ENCODE measurements at places on chromosomes 3 and 15.

GRCh38 chr3:16318176-16318575, 53.2 kb downstream of the OXNAD1 start:
- DNase-seq = no peak

DNA sequence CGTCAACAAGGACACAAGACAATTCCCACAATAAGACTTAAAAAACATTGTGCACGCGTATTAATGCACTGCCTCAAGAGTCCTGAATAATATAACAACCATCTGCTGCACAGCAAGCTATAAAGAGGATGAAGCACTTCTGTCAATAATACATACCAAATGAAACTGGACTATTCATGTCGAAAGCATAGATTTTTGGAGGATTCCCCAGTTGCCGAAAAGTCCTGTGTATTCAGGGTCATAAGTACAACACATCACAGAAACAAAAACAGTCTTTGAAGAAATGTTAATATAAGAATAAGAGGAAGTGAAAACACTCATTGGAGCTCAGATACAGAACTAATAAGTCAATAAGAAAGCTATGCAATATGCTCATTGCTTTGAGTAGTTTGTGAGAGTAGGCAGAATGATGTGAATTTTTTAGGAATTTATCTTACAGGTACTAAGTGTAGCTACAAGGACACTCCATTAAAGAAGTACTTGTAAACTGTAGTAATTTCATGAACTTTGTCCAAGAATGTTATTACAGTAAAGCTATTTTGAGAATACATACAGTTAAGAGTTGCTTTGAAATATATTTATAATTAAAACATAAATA, 31.6 kb downstream of the CBLB start:
- DNase-seq = no peak

DNA sequence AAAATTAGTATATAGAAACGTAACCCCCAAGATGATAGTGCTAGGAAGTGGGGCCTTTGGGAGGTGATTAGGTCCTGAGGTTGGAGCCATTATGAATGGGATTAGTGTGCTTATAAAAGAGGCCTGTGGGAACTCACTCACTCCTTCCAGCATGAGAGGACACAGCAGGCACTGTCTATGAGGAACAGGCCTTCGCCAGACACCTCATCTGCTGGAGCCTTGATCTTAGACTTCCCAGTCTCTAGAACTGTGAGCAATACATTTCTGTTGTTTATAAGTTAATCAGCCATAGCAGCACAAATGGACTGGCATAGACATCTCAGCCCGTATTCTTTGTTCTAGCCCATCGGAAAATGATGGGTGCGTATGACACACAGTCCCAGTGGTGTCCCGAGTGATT, 152.3 kb downstream of the GABRG3 start:
- no peak for DNase-seq

GRCh38 chr15:96335411-96336024, 5.0 kb downstream of the NR2F2 start:
- DNase-seq = no peak

DNA sequence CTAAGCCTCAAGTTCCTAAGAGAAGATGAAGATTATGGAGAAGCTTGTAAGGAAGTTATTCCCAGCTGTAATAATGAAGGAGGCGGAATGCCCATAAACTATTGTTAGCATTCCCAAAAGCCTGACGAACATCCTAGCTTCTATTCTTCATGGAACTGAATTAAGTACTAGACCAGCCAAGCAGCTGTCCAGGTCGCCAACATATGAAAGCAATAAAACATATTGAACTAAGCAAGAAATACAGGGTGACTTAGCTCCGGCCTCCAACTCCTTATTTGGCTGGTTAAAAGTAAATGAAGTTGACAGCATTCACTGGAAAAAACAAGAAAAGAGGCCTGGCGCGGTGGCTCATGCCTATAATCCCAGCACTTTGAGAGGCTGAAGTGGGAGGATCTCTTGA, 174.0 kb upstream of the TPM1 start:
- DNase-seq = no peak

GRCh38 chr3:119871571-119871970, 89.7 kb downstream of the NR1I2 start:
- no peak for DNase-seq

GRCh38 chr15:95989392-95989791, 341.1 kb upstream of the NR2F2 start:
- no peak for DNase-seq

GRCh38 chr3:30470496-30470895, 135.9 kb upstream of the TGFBR2 start:
- DNase-seq = no peak

GRCh38 chr3:77699125-77699691, 659.3 kb downstream of the ROBO2 start:
- no peak for DNase-seq

GRCh38 chr3:79361748-79362378, 405.9 kb downstream of the ROBO1 start:
- DNase-seq = no peak

DNA sequence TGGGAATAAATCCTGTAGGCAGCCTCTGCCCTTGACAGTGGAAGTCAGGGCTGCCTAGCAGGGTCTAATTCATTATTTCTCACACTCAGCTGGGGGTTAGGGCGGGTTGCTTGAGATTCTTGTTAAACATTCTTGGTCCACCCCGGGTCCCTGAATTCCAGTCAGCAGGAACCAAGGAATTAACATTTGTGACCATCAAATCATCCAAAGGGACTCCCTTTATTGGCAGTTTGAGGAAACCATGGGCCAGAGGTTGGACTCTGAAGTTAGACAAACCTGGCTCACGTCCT, 122.8 kb downstream of the EEFSEC start:
- DNase-seq = no peak

- no peak for DNase-seq
These were observed 77.7 kb upstream of the NR2E3 start for GRCh38 chr15:71732636-71733035.

DNA sequence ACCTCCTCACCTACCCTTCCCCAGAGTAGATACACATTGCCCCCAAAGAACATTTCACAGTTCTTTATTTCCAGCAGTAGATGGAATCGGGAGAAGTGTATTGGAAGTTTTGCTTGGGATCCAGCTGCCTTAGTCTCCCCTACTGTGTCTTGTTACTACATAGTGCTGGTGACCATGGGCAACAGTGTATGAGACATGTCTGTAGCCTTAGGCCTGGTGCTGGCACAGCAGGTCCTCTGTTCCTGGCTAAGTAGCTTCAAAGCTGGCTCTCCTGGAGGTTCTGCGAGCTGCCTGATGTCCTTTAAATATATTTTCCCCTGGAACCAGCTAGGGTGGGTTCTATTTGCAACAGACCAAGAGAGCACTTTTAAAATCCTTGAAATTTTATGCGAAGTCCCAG, 174.7 kb downstream of the THSD4 start:
- DNase-seq = no peak

DNA sequence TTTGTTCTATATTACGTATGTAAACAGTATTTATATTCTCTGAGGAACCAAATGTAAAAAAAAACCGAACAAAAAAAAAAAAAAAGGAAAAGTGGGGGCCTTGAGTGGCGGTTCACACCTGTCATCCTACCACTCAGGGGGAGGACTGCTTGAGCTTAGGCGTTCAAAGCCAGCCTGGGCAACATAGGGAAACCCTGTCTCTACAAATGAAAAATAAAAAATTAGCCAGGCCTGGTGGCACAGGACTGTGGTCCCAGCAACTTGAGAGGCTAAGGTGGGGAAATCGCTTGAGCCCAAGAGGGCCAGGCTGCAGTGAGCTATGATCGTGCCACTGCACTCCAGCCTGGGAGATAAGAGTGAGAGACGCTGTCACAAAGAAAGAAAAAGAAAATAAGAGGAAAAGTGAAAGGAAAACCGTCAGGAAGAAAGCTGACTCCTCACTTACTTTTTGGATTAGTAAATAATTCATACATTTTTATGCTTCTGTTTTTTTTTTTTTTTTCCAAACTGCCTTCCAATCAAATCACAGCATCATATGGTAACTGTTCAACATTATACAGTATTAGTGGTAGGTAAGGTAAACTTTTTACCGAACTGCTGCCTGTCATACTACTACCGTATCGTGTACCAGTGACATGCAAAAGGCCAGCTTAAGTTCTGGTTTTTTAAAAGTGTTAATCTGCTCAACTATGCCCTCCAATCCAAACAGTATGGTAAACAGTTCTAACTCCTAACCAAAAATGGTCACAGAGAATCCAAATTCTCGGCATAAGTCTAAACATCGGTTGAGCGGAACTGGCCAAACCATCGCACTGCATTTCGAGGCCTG, 1.2 kb downstream of the PHC3 start:
- no peak for DNase-seq

GRCh38 chr3:94063496-94064119, 747 bp downstream of the NSUN3 start:
- no peak for DNase-seq

DNA sequence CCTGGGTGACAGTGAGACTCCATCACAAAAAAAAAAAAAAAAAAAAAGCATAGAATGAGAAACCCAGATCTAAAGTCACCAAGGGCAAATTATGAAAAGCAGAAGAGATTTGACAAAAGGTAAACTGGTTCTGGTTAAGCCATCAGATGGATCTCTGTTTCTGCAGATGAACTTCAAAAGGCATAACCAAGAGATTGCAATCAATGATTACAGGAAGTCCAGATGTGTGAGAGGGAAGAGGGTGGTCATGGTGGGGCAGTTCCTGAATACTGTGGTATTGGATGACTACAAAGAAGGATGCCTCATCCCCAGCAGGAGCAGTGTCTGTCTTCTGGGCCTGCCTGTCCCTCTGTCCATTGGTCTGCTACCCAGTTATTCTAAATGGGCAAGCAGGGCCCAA, 3.8 kb downstream of the P4HTM start:
- no peak for DNase-seq

GRCh38 chr15:33201491-33202231, 7.1 kb upstream of the FMN1 start:
- DNase-seq = no peak

GRCh38 chr3:69628951-69629350, 110.3 kb upstream of the MITF start:
- DNase-seq = no peak

GRCh38 chr3:137766041-137766875, 2.1 kb downstream of the SOX14 start:
- no peak for DNase-seq

- DNase-seq = no peak
These were observed 9.4 kb upstream of the COPG1 start for GRCh38 chr3:129239991-129240390.

DNA sequence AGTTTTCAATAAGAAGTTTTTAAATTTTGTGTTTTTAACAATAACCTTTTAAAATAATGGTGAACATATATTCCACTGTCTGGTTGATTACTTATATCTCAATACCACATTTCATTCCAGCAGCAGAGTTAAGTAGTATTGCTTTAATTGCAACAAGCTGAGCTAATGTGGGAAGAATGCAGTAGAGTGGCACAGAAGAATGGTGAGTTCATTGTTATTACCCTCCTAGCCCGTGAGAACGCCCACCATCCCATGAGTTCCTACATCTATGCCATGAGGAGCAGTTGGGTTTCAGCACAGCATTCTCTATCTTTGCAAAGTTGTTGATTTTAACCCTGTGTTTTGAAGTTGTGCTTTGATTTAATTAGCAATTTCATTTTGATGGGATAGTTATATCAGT, 17.8 kb upstream of the NR2E3 start:
- no peak for DNase-seq

GRCh38 chr3:134754768-134755559, 40.1 kb upstream of the EPHB1 start:
- no peak for DNase-seq

- no peak for DNase-seq
These were observed 389 bp upstream of the CCNB2 start for GRCh38 chr15:59104602-59104911.

GRCh38 chr3:33167716-33168336, 50.8 kb downstream of the SUSD5 start:
- DNase-seq = no peak

- no peak for DNase-seq
These were observed 44.5 kb downstream of the PCSK6 start for GRCh38 chr15:101444807-101445508.

DNA sequence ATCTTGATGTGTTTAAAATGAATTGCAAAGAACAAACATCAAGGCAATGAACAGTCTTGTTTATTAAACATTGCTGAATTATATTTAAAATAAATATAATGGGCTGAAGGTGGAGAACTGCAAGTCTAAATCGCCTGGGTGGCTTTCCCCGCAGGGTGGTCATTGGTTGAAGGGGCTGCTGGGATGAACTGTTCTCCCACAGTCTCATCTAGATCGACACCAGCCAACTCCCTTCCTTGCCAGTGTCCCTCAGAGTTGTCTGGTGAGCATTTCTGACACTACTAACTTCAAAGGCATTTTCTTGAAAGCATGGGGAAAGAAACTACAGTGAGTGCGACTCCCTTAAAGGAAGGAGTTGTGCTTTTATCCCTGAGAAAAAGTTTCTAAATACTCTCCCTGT, 196.5 kb upstream of the LRTM1 start:
- no peak for DNase-seq

DNA sequence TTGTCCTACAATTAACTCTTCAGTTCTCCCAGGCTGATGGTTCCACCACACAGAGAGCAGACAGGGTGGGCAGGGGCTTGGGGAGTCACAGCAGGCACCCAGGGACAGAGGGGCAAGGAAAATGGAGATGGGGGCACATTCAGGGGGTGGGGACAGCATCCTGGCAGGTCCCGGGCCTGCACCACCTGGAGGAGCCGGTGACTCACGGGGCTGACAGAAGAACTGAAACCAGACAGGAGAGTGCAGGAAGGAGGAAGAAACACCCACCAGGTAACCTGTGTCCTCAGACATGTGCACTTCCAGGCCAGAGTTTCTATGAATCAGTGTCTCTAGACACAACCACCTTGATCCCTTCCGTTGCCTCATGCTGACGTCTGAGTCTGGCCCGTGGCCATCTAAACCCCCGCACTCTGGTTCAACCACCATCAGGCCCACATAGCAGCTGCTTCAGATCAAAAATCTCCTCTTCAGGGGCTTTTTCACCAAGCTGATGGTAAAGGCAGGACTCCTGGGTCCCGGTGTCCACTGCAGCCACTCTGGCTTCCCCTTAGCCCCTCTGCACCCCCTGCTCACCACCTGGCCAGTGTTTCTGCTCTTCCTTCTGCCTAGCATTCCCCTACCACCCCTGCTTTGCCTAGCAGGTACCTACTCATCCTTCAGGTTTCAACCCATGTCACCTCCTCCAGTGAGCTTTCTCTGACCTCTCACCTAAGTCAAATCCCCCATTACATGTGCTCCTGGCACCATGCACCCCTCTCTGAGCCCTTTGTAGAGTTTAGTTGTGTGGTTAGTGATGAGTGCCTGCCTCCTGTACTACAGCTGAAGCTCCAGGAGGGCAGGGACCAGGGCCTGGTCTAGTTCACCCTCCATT, 16.5 kb upstream of the CYP11A1 start:
- peak; percentile 43 for DNase-seq

DNA sequence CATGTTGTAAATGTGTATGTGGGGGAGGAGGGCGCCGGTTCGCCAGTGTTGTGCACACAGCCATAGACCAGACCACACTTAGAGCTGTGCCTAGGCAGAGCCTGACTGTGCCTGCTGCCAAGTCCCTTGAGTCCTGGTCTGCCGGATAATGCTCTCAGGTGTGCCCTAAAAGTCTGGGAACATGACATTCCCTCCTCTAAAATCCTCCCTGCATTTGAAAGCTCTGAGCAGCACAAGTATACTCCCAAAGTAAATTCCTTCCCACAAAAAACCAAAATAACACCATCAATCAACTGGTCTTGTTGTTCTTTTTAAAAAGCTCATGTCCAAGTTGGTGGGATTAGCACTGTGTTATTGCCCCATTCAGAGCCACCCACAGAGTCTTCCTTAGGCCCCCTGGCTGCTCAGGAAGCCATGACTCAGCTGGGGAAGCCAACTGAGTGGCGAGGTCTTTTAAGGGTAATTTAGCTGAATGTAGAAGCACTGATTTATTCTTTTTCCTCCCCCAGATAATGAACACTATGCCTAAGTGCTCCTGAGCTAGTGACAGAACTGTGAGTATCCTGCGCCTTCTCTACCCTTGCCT, 147.8 kb upstream of the MCTP2 start:
- DNase-seq = no peak
